ENCODE measurements at places on chromosomes 1 and 21. TPM values are rescaled to one million over a fixed set of nuclear protein-coding genes. Genes with fewer than 3 reads are reported as not detected.
A peak's percentile ranks its signal among the peaks of the same experiment; 100 is the strongest.

DNA sequence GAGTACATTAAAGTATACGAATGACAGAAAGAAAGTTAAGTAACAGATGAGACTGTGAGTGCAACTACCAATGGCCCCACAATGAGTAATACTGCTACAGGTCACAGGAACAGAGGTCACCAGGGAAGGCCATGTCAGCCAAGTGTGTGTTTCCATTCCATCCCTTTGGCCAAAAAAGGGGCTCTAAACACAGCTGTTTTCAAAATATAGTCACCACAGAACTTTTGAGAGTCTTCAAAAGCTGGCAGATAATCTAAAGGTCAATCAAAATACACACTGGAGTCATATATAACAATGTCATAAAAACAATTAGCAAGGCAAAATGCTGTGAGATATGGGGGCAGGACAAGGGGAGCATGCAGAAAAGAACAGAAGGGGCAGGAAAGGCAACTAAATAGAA is 10.2 kb downstream of the USP24 start:
- DNase-seq = no peak

DNA sequence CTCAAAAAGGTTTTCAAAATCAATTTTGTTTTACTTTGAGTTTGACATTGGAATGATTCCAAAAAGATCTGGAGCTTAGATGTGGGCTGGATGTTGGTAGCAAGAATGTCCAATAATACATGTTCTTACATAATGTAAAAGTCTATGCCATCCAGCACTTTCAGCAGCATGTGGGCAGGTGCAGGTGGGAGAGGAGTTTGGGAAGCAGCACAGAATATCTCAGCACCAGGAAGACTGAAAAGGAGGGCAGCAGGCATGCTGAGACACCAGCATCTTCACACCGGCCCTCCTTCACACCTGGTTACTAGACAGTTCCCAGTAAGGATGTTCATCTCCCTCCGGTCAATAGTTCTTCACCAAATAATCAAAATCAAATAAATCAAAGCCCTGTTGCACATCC is 166.6 kb downstream of the ZBTB18 start:
- DNase-seq = no peak

- DNase-seq = peak; percentile 87
These were observed at the start of gene HMGN1 for GRCh38 chr21:39348355-39349210. Gene HMGN1, minus strand, starts transcription at chr21:39349088. Its CDS starts 171 bp downstream, at chr21:39348917.

DNA sequence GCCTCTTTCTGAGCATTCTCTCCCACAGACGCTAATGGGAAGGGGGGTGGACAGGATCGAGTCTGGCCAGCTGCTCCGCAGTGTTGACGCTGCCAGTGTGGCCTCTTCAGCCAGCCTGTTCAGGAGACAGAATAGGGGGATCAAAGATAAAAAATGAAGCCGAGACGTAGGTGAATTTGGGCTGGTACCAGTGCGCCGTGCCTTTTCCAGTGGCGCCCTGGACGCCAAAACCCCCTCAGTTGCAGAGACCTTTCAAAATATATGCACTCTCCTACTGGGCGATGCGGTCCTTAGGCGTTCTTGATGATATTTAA is 1.1 kb downstream of the TTC3 start:
- DNase-seq = no peak

GRCh38 chr1:104648269-104648691 is 898.6 kb downstream of the AMY1C start:
- no peak for DNase-seq

DNA sequence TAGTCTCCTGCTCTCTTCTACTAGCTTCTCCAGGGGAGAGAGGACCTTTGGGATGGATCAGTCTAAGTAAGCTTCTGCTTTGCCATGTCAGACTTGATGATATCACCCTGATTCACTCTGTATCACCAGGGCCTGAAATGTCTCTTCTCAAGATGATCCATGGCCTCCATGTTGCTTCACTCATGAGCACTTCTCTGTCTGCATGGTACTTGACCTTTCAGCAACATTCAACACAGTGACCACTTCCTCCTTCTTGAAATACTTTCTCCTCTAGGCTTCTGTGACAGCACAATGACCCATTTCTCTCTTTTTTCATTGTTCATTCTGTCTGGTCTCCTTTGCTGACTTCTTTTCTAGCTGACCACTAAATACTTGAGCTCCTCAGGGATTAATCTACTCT is 35.3 kb upstream of the NGF start:
- DNase-seq = no peak

- DNase-seq = no peak
These were observed 4.1 kb upstream of the GABRD start for GRCh38 chr1:2014741-2015735.

DNA sequence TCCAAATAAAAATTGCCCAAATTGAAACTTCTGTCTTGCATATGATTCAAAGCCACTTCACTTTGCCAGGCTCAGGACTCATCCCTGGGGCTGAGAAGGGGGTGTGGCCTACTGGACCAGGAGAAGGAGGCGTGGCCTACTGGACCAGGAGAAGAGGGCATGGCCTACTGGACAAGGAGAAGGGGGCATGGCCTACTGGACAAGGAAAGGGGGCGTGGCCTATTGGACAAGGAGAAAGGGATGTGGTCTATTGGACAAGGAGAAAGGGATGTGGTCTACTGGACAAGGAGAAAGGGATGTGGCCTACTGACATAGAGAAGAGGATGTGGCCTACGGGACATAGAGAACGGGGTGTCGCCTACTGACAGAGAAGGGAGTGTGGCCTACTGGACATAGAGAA is 405.3 kb downstream of the RRAGC start:
- DNase-seq = no peak

Gene RHCE
- 0.74 TPM for total RNA-seq

Gene TSPAN2
- 12.1 TPM for total RNA-seq

Gene CCDC185
- total RNA-seq = not detected

Gene NKAIN1
- not detected for total RNA-seq

Gene S100A10
- 249 TPM for total RNA-seq

Gene CRYZ
- total RNA-seq = 26.6 TPM

Gene ZNF593
- total RNA-seq = 19.9 TPM

Data from heart right ventricle (tissue), 16 donors.